Activated T-cell treated with anti-CD3 and anti-CD28 coated beads, Interleukin-2, amount 50 U/mL, for 4 hours (primary cell): ENCODE measurements at places on chromosomes 2 and 18. TPM values are rescaled to one million over a fixed set of nuclear protein-coding genes. Genes with fewer than 3 reads are reported as not detected.

SNRNP200 gene
- total RNA-seq = 223 TPM

COLEC11 gene
- 0.28 TPM for total RNA-seq

SULT1C2 gene
- not detected for total RNA-seq

DUSP19 gene
- 2.5 TPM for total RNA-seq

GPR35 gene
- total RNA-seq = 3.3 TPM

TMEM178A gene
- not detected for total RNA-seq

DNA sequence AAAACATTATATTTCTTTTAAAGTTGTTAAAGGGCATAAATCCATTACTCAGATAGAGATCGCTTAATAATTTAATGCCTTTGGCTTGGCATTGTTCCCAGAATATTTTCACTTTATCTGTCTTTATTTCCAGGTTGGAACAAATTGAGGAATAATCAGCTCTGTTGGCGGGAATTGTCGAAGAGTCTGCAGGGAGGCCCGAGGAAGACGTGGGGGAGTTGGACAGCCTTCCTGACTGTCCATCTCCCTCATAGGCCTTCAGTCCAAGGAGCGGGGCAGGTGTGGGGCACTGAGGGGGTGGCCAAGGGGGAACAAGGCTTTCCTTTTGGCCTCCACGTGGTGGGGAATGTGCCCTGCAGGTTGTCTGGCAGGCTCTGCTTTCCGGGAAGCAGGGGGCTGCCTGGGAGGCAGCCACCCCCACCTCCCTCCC, 179.6 kb downstream of the ZBTB7C start:
- DNase-seq = no peak

DNA sequence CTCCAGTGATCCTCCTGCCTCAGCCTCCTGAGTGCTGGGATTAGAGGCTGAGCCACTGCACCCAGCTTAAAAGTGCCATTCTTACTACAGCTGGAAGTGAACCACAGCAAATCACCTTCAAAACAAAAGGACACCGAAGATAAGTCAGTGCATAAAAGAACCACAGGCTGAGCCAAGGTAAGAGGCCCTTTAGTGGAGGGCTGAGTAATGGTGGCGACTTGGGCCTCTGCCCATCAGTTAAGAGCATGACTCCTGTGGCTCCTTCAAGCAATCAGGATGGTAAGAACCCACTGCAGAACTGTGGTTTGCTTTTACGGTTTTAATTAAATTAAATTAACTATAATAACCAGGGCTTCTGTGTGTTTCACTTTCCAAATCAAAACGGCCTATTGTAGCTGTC, 75.1 kb downstream of the CTAGE1 start:
- no peak for DNase-seq

DNA sequence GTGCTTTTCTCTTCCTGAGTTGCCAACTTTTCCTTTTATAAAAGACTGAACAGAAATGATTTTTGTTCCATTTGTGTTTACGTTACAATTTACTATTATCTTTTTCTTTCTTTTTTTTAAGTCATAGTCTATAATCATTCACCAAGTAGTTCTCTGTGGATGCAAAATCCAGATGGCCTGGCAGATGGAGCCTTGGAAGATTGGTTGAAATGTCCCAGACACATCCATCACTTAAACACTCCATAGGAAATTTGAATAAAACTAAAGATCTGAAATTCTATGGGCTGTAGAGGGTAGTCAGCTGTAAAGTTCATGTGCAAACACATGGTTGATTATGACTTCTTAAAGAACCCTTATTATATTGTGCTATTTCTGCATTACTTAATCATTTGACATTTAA, 164.8 kb upstream of the DOCK10 start:
- DNase-seq = no peak

GRCh38 chr2:224909885-224910573, 132.2 kb downstream of the DOCK10 start:
- DNase-seq = no peak

DNA sequence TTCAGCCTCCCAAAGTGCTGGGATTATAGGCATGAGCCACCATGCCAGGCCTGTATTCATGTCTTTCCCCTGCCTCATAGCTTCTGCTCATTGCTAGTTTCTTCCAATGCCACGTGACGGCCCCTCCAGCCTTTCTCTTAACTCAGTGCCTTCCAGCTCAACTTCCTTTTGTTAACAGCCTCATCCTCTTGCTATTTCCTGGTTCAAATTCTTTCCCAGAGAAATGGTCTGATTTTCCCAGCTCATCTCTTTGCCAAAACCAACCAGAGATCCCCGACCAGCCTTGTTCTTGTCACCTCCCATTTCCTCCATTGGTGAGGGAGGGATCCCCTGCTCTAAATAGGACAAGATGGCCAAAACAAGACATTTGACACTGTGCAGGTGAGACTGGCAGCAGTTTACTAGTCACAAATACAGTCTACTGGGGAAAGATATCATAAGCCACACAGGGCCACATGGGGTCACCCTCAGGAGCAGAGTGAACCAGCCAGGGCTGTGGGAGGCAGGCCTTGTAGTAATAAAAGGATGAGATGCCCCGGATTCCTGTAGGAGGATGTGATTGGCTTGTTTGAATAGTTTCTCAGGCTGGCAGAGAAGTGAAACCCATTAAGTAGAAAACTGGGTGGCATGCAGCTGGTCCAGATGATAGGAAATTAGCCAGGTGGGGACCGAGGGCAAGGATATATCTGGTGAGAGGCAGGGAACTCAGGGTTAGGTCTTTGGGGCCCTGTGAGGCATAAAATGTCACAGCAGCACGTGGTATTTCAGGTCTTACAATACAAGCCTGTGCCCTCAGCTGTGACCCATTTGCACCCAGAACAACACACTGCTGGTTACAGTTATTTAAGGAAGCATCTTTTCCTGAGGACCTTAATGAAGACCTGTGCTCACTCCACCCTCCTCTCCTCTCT, 6.4 kb downstream of the CD207 start:
- no peak for DNase-seq
